Aorta (tissue), 5 donors: ENCODE measurements at places on chromosomes 1 and 21. TPM values are rescaled to one million over a fixed set of nuclear protein-coding genes. Genes with fewer than 3 reads are reported as not detected.

Gene NDUFS2
- total RNA-seq: 55.3 TPM

Gene FCRL2
- total RNA-seq: 0.29 TPM

DNA sequence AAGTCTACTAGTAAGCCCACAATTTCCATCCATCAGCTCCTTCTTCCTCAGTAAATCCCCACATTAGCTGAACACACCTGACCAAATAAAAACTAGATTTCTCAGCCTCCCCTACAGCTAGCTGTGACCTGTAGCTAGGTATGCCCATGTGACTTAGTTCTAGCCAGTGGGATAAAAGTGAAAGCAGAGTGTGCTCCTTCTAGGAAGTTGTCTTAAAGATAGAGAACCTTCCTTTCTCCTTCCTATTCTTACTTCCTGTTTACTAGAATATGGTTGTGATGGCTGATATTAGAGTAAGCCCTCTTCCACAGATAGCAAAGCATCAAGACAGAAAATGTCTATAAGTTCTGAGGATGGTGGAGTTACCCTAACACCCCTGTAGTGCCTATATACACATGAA, 67.0 kb downstream of the PIK3R3 start:
- H3K4me3 ChIP-seq: no peak overlapping the region
- H3K36me3 ChIP-seq: no peaks in the 10 kb centered on the region
- no peaks in the 10 kb centered on the region for H3K4me1 ChIP-seq

GRCh38 chr1:104932030-104932915, 1182.6 kb downstream of the AMY1C start:
- H3K27me3 ChIP-seq: no peaks in the 10 kb centered on the region
- H3K4me1 ChIP-seq: no peaks in the 10 kb centered on the region
- H3K36me3 ChIP-seq: no peaks in the 10 kb centered on the region
- no peak for DNase-seq
- no peak overlapping the region for H3K4me3 ChIP-seq

DNA sequence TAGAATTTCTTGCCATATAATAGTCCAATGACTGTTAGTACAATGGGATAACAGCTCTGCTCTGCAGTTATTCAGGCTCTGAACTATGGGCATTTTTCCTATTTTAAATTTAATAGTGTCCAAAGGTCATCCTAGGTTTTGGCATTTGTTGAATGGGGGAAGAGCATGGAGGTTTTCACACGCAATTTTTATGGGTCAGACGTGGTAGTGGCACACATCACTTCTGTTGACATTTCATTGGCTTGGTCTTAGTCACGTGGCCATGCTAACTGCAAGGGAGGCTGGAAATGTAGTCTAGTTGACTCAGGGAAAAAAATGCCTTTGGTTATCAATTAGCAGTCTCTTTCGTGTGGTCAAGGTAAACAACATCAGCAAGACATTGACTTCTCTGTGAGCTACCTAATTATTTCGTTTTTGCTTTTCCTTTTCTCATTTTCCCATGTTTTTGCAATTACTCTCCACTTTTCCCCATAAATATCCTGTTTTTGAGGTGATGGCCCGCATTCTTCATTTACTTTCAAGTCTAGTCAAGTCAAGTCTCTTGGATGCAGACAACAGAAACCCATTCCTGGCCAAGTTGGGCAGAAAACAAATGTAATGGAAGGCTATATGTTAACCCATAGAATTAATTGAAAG, 82.8 kb downstream of the DYRK1A start:
- DNase-seq: no peak
- H3K27me3 ChIP-seq: no peaks in the 10 kb centered on the region
- H3K36me3 ChIP-seq: no peaks in the 10 kb centered on the region
- no peak overlapping the region for H3K4me3 ChIP-seq
- no peak overlapping the region for H3K27ac ChIP-seq

- no peak overlapping the region for H3K4me3 ChIP-seq
- no peaks in the 10 kb centered on the region for H3K4me1 ChIP-seq
- H3K27ac ChIP-seq: no peak overlapping the region
- no peaks in the 10 kb centered on the region for H3K36me3 ChIP-seq
Measured at GRCh38 chr1:116997636-116998035, 3.9 kb upstream of the CD101 start.

Gene CD53
- 50.7 TPM for total RNA-seq

- no peaks in the 10 kb centered on the region for H3K36me3 ChIP-seq
- no peak overlapping the region for H3K27ac ChIP-seq
- H3K4me3 ChIP-seq: no peak overlapping the region
- peak; percentile 79 for DNase-seq
Measured at GRCh38 chr1:3668585-3669300, 16.4 kb downstream of the TP73 start.

GRCh38 chr1:24084050-24084449, 27.9 kb downstream of the MYOM3 start:
- H3K27ac ChIP-seq: no peak overlapping the region
- no peak for DNase-seq
- H3K36me3 ChIP-seq: no peaks in the 10 kb centered on the region
- H3K4me1 ChIP-seq: no peaks in the 10 kb centered on the region
- H3K27me3 ChIP-seq: no peaks in the 10 kb centered on the region
- no peak overlapping the region for H3K4me3 ChIP-seq

DNA sequence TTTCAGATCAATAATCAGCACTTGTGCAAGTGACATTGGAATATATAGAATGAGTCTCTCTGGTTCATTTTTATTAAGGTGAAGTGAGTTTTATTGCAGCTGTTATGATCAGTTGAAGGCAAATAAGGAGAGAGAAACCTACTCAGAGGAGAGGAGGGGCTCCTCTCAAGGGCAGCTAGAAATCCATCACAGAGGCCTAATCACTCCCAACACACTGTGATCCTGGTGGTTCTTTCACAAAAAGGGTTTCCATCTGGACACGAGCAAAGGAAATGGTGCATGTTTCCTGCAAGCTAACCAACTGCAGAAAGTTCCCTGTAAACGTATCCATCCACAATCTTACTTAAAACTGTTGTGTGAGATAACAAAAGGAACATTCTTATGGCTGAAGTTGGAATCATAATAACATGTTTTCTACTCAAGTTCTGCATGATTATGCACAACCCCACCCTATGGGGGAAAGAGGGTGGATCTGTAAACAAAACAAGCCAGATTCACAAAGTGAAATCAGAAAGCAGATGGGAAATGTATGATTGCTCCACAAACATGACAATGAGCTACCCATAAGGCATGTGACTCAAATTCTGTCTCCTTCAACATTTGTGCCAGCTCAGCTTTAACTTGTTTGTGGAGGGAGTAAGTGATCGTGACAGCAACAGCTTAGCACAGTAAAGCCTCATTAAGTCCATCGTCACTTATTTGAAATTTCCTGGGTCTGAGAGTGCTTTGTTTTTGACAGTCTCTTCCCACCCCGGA, 141.2 kb upstream of the ST6GALNAC5 start:
- no peak overlapping the region for H3K27ac ChIP-seq
- DNase-seq: no peak
- no peaks in the 10 kb centered on the region for H3K36me3 ChIP-seq

- no peak for DNase-seq
- H3K27me3 ChIP-seq: no peaks in the 10 kb centered on the region
- no peak overlapping the region for H3K4me3 ChIP-seq
- H3K4me1 ChIP-seq: no peaks in the 10 kb centered on the region
- H3K27ac ChIP-seq: no peak overlapping the region
Measured at GRCh38 chr1:239930686-239931262, 160.9 kb upstream of the FMN2 start.

GRCh38 chr1:19712928-19713327, 48.3 kb downstream of the HTR6 start:
- no peaks in the 10 kb centered on the region for H3K36me3 ChIP-seq
- no peak for DNase-seq
- H3K4me1 ChIP-seq: no peaks in the 10 kb centered on the region
- no peaks in the 10 kb centered on the region for H3K27me3 ChIP-seq
- H3K27ac ChIP-seq: no peak overlapping the region

GRCh38 chr1:51863384-51863783, 15.1 kb downstream of the NRDC start:
- no peaks in the 10 kb centered on the region for H3K36me3 ChIP-seq
- H3K27ac ChIP-seq: no peak overlapping the region
- H3K4me1 ChIP-seq: no peaks in the 10 kb centered on the region
- no peaks in the 10 kb centered on the region for H3K27me3 ChIP-seq
- H3K4me3 ChIP-seq: no peak overlapping the region

DNA sequence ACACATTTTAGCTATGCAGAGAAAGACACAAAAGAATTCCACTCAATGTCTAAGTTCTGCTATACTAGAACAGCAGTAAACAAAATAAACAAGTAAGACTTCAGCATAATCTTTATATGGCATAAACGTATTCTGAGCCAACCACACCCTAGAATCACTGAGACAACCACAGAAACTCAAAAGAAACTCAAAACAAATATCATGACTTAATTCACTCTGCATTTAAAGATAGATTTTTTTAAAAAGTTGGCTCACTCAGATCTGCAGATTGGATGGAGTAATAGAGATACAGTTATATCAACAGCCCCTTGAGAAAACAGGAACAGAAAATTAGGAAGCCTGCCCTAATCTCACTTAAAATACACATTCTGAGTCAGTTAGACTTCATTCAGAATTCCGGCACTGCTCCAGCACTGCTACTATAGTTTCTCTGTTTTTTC, 95.0 kb downstream of the COL24A1 start:
- no peaks in the 10 kb centered on the region for H3K36me3 ChIP-seq
- no peak for DNase-seq
- no peaks in the 10 kb centered on the region for H3K27me3 ChIP-seq
- H3K27ac ChIP-seq: no peak overlapping the region
- no peaks in the 10 kb centered on the region for H3K4me1 ChIP-seq
- no peak overlapping the region for H3K4me3 ChIP-seq

GRCh38 chr1:227280836-227281235, 37.5 kb downstream of the CDC42BPA start:
- peaks cover 2% of the 10 kb centered on the region for H3K4me1 ChIP-seq
- no peaks in the 10 kb centered on the region for H3K27me3 ChIP-seq
- H3K36me3 ChIP-seq: no peaks in the 10 kb centered on the region
- no peak overlapping the region for H3K4me3 ChIP-seq
- no peak overlapping the region for H3K27ac ChIP-seq
- DNase-seq: no peak

DNA sequence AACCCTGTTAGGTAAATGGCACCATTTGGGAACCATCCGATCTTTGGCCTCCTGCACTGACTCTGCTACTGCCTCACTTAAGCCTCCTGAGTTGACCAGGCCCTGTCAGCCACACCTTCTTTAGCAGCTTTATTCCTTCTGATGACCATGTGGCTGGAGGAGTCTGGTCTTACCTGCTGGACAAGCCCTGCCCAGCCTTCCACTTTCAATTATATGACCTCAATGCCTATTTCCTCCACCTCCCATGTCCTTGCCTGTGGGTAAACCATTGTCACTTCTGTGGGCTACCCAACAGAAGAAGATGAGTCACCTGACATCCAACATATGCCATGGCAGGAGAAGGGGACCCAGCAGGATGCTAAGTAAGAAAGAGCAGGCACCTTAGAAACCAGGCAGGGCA, 393.8 kb downstream of the NTNG1 start:
- H3K4me3 ChIP-seq: no peak overlapping the region
- no peak for DNase-seq
- H3K27ac ChIP-seq: no peak overlapping the region
- H3K27me3 ChIP-seq: no peaks in the 10 kb centered on the region

Gene RPE65
- total RNA-seq: not detected
